ENCODE measurements at places on chromosomes 5 and 9.

- DNase-seq: no peak
These were observed 24.2 kb downstream of the LSM11 start for GRCh38 chr5:157767689-157768088.

- DNase-seq: no peak
These were observed 189.8 kb downstream of the ARHGAP26 start for GRCh38 chr5:142959683-142960657.

DNA sequence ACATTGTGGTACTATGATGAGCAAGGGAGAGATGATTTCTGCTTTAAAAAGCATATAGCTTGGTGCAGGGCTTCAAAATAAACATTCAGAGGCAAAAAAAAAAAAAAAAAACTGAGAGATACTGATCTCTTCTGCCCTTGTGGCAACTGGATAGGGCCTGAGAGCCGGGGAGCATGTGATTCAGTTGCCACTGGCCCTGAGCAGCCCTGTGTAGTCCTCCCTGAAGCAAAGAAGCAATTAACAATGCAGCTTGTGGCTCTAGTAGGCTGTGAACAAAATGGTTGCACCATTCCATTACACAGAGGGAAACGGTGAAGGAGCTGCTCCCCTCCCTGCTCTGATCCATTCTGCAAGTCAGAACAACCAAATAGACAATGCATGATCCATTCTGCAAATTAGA is 347.5 kb upstream of the DAB2 start:
- no peak for DNase-seq

DNA sequence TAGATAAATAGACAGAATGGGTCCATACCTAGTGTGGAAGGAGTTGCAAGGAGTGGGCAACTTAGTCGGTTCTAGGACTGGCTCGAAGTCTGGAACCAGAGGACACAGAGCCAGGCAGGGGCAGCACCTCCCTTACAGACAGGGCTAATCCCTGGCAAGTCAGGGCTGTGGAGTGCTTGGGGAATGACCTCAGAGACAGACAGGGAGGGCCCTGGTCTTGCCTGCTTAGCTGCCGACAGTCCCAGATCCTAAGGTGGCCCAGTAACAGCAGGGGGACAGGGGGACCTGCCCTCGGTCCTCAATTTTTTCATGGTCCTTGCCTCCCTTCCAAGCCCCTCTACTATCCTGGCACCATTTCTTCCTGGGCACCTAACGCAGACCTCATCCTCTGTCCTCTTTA is 222.4 kb upstream of the TNC start:
- no peak for DNase-seq
